ENCODE measurements at places on chromosomes 1 and 21.
A peak's percentile ranks its signal among the peaks of the same experiment; 100 is the strongest.

DNA sequence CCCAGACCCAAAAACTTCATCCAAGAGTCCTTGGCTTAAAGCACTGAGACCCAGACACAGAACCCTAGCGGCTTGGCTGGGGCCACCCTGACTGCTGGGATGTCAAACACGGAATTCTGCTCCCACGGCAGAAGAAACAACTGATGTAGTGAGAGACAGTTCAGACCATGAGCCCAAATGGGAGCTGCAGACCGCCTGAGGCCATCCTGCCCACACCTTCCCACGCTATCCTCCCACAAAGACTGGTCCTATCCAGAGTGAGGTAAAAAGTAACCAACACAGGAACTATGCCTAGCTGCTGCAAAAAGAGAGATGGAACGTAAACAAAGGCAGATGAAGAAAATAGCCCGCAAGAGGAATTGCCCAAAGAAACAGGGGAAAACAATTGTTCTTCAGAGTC lies 203.3 kb downstream of the PTPRU start:
- no peak for DNase-seq

DNA sequence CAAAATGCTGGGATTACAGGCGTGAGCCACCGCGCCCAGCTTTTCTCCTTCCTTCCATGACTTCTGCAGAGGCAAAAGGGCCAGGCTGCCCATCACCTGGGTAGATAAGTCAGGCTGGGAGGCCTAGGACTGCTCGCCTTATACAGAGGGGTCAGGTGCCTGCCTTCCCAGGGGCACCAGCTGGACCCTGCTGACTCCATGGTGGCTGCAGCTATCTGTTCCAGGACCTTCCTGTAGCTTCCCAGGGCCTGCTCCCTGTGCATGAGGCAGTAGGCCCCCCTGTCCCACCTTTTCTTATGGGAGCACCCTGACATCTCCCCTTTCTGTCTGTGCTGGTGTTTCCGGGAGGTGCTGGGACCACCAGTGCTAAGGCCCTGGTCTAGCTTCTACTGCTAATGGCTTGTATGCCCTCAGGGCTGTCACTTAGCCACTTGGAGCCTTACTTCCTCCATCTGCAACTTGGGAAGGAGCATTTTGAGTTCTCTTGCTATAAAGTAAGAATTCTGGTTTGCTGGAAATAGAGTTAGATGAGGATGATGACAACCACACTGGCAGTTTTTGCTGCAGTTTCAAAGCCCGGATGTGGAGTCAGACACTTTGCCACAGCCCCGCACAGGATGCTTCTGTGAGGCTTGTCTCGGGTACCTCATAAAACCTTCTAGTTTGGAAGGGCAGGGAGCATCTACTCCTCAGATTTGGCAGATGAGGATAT lies 14.4 kb downstream of the SOX13 start:
- no peak for DNase-seq

DNA sequence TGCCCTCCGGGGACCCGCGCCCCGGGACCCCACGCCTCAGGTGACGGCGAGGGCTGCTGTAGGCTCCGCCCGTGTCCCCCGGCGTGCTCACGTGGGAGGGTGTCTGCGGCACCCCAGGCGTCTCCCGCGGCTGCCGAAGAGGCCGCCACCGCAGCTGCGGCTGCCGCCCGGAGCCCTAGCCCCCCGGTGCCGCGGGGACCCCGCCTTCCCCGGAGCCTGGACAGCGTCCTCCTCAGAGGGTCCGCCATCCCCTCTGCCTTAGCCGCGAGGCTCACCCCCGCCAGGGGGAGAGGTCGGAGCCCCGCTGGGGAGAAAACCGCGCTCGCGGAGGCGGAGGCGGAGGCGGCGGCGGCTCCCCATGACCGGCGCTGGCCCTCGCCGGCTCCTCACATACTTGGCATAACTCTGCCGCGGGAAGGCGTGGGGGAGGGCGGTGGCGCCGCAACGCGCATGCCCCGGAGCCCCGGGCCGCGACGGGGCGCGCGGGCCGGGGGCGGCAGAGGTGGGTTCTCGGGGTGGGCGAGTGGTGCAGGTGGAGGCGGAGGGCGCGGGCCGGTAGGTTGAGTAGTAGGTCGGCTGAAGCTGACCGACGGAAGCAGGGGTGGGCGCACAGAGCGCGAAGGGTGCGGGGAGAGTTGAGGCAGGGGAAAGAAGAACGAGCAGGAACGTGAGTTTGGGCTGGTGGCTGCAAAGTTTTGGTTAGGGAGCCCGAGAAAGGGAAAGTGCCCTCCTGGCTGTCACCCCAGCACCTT lies 700 bp upstream of the SYDE2 start:
- DNase-seq = peak; percentile 64

- DNase-seq = no peak
These were observed 488.6 kb upstream of the RGS18 start for GRCh38 chr1:191669629-191670028.

DNA sequence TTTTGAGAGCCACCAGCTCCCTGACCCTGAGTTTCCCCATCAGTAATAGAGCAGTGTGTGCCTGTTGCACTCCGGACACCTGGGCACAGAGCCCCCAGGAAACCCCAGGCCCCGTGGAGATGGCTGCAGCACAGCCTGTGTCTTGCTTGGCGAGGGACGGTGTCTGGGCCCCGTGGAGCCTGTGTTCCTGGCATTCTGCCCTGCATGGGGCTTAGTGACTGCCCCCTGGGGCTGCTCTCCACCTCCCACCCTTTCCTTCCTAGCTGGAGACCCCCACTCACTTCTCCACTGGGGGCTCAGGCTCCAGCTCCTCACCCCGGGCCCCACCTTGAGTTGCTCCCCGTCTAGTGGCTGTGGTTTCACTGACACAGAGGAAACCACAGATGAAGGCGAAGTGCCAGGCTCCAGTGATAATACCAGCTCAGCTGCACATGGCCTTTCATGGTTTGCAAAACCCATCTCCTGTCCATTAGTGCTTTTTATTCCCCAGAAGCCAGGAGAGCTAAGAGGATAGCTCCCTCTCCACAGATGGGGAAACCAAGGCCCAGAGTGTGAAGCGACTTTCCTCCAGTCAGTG lies 39.4 kb downstream of the DMRTB1 start:
- DNase-seq = no peak

- DNase-seq = no peak
These were observed 106.8 kb downstream of the ESRRG start for GRCh38 chr1:216616425-216616824.

- no peak for DNase-seq
These were observed 10.9 kb upstream of the METTL25B start for GRCh38 chr1:156717351-156717750.

DNA sequence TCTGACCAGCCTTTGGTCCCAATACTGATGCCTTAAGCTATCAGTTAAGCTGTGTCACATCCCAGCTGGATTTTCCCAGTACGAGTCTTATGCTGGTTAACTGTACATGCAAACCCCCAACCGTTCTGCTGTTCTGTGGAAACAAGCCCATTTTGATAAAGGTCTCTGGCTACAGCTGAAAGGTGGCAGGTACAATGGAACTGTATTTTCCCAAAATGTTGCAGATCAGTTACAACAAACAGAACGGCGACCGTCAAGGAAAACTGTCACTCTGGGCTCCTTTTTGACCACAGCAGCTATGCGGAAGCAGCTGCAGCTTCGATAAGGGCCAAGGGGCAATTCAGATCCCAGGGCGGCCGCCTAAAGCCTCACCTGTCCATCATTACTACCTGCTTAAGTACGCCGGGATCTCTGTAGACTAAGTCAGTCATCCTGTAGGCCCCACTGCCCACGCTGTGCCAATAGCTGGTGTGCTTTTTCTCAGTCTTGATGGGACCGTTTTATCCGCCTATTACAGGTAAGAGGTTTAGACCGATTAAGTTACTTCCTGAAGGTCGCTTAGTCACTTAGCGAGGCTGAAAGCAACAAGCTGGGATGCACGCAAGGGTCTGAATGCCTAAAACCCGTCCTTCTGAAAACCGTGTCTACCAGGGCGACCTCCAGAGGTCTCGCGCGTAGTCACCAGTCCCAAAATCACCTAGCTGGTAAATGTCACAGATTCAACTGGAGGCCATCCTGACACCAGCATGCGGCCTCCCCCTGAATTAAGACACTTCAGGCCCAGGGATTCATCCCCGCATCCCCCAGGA lies 11.1 kb upstream of the RAB42 start:
- peak; percentile 73 for DNase-seq

DNA sequence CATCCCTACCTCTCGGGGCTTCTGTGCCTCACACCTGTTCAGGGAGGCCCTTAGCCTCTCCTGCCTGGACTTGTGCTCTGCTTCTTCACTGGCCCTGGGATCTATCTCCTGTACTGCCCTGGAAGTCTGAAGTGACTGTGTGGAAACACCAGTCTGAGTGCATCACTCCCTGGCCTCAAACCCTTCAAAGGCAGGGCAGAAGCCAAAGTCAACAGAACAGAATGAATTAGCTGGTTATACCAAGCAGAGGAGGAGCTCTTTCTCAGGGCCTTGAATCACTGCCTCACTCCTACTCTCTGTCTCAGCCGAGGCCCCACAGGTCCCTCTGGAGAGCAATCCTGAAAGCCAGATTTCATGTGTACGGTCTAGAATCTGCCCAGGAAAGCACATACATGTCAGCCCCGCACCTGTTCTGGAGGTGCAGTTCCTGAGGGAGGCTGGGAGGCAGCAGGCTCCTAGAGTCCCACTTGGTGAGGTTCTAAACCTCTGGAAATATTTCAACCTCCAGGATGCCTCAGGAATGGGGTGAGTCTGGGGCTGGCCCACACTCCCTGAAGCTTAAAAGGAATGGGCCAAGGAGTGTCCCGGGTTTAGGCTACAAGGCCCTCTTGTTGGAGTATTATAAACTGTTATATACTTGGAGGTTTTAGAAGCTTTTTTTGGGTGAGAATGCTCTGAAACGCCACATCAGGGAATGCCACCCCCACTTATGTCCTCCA lies 98.3 kb downstream of the ABCA4 start:
- DNase-seq = no peak

- DNase-seq = no peak
These were observed 164.8 kb downstream of the TNFSF18 start for GRCh38 chr1:172885971-172886370.

GRCh38 chr21:28906841-28907240 lies 85.8 kb downstream of the LTN1 start:
- DNase-seq = no peak

DNA sequence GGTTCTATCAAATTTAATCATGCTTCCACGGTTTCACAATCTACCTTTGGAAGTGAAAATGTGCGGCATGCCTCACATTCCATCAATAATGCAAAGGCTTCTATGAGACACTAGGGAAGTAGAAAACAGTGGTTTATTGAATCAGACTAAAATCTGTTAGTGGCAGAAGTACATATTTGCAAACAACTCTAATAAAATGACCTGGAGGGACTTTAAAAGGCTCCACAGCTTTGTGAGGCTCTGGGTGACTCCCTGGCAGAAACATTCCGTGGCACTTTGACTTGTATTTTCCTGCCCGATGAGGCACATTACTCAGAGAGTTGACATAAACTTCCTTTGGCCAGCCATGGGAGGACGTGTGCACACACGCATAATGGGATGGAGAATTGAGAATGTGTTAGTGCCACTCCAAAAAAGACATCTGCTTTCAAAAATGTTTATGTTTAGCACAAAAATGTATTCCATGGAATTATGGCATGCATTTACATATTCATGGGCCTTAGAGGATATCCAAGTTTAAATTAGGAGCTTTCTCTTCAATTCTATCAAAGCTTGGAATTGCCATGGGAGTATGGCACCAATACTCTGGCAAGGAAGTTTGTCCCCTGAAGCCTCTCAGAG lies 60.0 kb upstream of the SSX2IP start:
- no peak for DNase-seq

- no peak for DNase-seq
These were observed 25.1 kb downstream of the ZNF124 start for GRCh38 chr1:247146671-247147070.

- DNase-seq = no peak
These were observed 10.1 kb downstream of the MEF2D start for GRCh38 chr1:156490401-156491032.

DNA sequence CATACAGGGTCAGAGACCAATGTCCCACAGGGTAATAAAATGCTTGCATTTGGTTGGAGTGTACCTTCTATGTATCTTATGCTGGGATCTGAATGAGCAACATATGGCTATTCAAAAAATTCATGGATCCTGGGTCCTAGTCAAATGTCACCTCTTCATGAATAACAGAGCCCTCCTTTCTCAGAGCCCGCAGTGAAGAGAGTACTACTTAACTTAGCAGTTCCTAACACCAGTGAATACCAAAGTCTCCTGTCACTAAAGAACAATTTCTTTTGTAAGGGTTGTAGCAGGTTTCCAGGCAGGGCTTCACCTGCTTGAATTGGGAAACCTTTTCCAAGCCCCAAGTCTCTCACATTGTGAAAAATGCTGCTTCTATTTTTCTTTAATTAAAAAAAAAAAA lies 483.0 kb upstream of the DEPDC1 start:
- no peak for DNase-seq

DNA sequence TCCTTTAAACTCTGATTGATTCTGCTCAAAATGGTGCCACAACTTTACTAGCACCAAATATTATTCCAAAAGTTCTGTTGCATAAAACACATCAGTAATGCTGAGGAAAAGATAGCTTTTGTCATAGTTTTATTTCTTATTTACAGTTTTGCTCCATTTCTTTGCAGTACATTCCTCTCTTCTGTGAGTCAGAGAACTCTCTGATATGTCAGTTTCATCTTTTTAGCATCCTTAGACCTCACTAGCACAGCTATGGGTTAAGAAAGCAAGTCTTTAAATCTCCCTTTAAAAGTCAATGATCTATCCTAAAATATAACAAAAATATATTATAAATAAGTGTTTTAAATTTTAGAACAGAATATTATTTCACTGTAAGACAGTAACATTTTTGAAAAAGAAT lies 356.6 kb upstream of the SNX7 start:
- DNase-seq = no peak

DNA sequence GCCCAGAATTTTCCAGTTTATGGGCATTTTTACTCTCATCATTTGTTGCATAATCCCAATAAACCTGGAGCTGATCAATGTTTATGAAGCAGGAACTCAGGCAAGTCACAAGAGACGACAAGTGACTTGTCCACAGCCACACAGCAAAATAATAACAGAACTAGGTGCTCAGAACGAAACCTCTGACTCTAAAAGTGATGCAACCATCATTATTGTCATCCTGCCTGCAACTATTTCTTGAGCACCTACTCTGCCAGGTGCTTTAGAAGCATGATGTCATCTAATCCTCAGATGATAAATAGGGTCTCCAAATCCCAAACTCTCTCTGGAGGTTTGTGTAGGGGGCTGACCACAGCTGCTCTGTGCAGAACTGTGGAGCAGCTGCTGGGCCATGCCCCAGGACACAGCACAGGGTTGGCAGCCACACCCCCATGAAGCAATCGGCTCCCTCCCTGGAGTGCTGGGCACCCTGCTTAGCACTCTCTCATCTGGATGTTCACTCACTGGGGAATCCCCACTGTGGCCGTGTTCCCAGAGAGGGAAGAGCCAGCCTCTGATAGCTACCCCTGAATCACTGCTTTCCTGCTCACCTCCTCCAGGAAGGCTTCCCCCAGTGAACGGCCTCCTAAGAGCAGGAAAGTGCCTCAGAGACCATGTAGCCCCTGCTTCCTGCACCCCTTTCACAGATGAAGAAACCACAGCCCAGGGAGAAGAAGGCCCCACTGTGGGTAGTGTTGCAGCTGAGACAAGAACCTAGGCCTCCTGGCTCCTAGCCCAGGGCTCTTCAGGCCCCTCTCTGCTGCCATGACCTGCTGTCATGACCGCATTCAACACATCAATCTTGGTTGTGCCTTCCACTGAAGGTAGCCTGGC lies 2.1 kb downstream of the TTC22 start:
- peak; percentile 27 for DNase-seq

GRCh38 chr1:89557956-89558355 lies 33.3 kb downstream of the LRRC8B start:
- no peak for DNase-seq

- no peak for DNase-seq
These were observed 101.3 kb upstream of the C1orf21 start for GRCh38 chr1:184285401-184286087.

Data from stimulated activated naive CD8-positive, alpha-beta T cell treated with anti-CD3 and anti-CD28 coated beads, Interleukin-15, amount 100 ng/mL, for 72 hours (primary cell).